ENCODE measurements at places on chromosomes 1 and 21.

DNA sequence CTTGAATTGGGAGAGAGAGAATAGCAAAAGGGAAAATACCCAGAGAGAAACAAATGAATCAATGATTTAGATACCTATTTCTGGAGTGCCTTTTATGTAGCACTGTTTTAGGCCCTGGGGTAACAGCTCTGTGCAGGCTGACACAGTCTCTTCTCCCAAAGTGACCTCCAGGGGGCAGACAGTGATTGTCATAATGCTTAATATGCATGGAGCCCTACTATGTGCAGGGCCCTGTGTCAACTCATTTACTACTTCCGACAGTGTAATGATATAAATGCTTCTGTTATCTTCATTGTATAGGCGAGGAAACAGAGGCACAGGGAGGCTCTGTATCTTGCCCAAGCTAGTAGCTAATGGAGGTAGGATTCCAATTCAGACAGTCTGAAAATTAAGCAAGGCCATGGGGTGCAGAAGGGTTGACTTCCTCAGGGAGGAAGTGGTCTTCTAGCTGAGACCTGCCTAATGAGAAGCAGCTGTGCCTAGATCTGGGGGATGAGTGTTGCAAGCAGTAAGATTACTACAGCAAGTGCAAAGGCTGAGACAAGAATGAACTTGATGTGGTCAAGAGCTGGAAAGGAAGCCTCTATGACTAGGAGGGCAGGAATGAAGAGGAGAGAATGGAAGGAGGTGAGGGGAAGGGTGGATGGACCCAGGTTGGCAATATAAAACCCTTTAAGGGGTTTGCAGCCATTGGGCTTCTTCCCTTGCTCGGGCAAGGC is 16.2 kb upstream of the SERINC2 start:
- DNase-seq: no peak

GRCh38 chr21:20649231-20649630 is 349.0 kb upstream of the NCAM2 start:
- no peak for DNase-seq

DNA sequence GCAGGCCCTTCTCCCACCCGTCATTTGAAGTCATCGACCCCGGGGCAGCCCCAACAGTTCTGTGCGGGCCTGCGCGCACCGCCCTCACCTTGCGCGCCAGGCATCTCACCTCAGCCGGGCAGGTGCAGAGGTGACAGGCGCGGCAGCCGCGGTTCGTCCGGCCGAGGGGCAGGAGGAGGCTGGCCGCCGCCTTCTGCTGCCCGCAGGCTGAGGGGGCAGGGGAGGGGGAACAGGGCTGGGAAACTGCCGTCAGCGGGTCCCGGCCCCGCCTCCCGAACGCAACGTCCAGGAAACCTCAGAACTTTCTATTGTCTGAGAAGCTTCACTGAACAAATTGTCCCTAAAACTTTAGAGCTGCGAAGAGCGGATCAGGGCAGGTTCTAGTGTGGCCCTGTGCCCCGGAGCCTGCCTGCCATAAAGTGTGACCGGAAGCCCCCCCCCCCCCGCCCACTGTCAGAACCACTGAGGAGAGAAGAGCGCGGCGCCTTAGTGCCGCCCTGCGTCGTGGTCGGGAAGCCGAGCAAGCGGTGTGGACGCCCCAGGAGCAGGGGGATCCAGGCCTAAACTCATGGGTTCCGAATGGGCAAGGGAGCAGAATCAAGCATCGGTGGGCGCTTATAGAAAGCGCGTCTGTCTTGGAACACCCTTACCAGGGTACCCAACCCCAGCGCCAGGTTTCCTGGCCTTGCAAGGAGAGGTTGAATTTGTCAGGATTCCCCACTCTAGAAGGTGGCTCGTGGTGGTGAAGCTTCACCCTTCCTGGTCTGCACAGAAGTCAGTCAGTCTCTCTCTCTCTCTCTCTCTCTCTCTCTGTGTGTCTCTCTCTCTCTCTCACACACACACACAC is 13.3 kb upstream of the TBX15 start:
- no peak for DNase-seq

DNA sequence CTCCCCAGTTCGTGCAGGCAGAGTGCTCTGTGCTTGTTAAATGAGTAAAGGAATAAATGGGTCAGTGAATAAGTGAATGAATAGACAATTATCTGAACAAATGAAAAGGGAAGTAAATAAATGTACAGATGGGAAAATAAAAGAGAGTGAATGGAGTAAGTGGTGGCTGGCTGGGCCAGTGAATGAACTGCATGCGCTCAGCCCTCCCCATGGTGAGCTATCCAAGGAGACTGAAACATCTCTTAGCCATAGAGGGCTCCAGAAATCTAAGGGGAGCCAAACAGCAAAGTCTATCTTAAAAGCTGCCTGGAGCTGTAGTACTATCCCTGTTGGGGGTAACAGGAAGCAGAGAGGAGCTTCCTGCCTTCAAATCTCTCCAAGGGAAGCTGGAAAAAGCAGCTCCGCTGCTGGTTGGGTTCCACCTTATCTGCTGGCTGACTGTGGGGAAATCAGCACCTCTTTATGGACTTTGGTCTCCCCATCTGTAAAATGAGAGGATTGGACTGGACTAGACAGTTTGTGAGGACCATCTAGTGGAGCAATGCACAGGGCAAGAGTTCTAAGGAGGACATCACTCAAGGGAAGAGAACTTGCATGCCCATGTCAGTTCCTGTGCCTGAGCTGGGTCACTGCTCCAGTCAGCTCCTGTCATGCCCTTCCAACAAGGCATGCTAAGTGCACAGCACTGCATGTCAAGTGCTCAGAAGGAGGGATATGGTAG is 77.9 kb downstream of the TRABD2B start:
- DNase-seq: peak; percentile 96

DNA sequence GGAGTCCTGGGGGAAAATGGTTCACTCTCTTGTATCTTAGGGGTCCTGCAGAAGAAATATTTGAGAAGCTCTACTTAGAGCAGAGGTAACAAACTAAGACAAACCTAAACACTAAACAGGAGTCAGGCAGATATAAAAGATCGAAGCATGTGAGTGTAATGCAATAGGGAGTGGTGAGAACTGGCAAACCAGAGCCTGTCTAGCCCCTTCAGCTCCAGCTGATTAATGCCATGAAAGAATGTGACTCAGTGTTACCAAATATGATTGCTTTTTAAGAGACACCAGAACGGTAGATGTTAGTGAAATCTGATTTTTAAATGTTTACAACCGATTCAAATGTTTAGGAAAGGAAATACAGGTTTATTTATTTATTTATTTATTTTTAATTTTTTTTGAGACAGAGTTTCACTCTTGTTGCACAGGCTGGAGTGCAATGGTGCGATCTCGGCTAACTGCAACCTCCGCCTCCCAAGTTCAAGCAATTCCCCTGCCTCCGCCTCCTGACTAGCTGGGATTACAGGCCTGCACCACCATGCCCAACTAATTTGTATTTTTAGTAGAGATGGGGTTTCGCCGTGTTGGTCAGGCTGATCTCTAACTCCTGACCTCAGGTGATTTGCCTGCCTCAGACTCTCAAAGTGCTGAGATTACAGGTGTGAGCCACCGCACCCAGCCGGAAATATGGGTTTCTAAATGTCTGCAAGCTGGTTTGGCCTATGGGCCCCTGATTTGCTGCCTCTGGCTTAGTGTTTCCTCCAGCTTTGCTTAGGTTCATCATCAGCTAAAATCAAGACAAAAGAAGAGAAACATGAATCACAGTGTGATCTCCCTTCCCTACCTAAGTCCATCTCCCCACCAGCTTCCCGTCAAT is 12.2 kb downstream of the TXNIP start:
- no peak for DNase-seq

Data from NCI-H69 (cell line).